ENCODE measurements at places on chromosomes 6 and 20.

DNA sequence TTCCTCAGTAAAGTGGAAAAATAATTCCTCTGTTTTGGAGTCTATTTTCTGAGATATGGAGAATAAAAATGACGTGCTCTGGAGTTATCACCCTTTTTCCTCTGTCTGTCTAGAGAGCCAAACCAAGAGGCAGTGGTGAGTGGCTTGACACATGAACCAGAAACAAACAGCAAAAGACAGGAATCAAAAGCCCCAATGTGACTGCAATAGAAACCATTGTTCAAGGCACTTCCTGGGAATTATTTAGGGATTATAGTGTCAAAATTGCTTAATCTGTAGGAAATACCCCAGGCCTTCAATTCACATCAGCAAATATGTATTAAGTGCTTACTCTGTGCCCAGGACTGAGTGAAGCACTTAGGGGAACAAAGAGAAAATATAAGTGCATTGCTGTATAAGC, 560.4 kb upstream of the JAG1 start:
- no peak for DNase-seq

DNA sequence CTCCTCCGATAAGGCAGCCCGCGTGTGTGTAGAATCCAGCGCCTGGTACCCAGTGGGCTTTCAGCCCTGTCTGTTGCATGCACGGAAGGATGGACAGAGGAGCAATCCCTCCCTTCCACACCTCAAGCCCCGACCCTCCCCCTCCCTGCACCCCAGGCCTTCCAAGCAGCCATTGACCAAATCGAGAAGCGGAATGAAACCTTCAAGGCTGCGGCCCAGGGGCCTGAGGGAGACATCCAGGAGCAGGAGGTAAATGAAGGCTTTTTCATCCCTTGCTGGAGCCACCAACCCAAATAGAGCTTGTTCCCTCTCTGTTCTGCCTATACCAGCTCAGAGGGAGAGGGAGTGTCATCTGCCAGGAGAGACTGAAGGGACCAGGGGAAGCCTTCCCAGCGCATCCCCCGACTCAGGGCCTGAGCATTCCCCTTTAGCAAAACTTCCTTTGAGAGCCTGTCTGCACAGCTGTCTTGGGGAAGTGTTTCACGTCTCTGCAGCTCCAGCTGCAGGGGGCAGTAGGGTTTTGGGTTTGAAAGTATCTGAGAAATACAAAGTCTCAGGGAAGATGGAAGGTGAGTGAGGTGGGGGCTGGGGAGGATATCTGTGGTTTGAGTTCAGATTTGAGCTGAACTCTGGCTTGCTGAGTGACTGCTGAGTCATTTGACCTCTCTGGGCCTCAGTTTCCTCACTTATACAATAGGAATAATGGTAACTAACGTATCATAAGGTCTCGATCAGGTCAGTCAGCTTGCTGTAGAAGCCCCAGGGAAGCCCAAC, 16.1 kb downstream of the FGD2 start:
- peak; percentile 57 for DNase-seq

DNA sequence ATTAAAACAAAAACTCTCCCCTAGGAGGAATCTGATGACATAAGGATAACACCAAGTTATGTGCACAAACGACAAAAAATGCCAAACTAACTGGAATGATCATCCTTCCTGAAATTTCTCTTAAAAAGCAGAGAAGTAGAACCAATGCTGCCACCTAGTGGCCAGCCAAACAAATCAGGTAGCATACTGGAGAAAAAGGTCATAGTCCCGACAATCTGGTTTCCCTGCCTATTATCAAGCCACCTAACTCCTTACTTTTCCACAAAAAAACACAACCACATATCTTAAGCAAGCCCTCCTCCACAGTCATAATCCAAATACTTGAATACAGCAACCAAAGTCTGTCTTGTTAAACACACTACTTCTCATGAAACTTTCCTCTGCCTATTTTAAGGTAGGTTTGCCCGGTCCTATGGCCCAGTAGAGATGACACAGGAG, 5.3 kb downstream of the OARD1 start:
- DNase-seq: peak; percentile 42

GRCh38 chr6:20610636-20611370, 76.5 kb downstream of the CDKAL1 start:
- no peak for DNase-seq

DNA sequence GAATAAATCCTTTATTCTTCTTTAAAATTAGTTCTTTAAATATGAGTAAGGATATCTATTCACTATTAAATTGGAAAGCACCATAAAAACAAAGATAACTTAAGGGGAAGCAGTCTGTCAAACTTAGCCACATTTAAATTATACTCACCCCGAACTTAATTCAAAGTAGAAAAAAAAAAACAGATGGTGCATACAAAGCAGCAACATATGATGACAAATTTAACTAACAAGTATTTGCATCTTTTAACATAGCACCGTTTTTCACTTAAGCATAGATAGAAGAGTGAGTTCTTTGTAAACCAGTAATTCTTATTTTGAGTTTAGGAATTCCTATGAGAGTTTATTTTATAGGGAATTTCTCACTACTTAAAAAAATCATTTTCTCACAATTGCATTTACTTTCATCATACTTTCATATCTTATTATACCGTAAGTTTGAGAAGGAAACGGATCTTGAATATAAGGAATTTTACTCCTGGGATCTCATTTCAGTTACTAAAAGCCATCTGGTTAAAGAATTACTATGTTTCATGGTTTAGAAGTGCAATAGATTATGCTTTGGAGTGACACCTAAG, 828.2 kb upstream of the MAP3K7 start:
- DNase-seq: no peak

DNA sequence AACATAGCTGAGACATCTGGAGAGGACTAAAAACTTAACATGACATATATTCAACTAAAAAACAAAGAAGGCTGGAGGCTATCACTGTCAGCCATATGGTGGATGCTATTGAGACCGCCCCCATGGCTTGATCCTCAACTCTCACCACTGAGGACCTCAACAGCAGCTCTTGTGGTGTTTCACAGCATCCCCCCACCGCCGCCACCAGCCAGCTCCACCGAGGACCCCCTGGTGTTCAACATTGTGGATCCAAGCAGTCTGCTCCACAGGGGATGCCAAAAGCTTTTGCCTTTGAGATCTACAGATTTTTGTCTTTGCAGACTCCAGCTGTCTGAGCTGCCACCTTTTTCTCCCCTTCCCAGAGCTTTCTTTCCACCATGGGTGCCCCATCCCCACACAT, 64.6 kb downstream of the NUS1 start:
- DNase-seq: no peak

GRCh38 chr6:125546841-125547251, 202.6 kb upstream of the HEY2 start:
- DNase-seq: no peak

- peak; percentile 56 for DNase-seq
Measured at GRCh38 chr6:15464211-15464725, 198.6 kb downstream of the DTNBP1 start.

DNA sequence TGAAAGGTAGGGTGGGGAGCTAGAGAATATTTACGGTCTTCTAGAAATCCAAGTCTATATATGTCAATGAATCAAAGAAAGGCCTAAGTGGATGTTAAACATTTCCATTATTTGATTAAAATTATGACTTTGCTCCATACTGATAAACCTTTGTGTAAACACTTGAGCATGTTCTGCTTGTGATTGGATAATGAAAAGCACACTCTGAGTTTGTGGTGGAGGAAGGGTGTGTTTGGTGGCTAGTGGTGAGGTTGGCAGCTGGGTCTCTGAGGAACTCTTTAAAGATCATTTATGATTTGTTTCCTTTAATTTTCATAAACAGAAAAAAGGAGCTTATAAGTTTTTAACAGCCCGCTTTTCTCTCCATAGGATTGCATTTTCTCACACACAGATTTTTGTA, 84.7 kb downstream of the RFPL4B start:
- DNase-seq: no peak
